ENCODE measurements at places on chromosomes 2 and 18.
A peak's percentile ranks its signal among the peaks of the same experiment; 100 is the strongest.

DNA sequence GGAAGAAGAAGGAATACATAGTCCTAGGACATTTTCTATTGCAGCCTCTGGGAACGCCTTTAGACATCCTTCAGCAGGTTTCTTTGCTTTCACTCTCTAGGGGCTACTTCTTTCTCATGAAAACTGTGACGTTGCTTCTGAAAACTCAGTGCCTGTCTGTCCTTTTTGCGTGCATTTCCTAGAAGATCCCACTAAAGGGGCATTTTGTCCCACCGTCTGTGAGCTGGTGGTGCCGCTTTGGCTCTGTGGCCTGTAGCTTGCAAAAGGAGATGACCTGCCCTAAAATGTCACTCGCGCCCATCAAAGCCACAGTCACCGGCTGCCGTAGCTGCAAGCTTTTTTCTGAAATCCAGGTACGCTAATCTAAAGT, 579 bp downstream of the STAT4 start:
- DNase-seq: no peak
- no peaks in the 10 kb centered on the region for H3K4me1 ChIP-seq
- no peak overlapping the region for H3K27ac ChIP-seq
- H3K36me3 ChIP-seq: no peaks in the 10 kb centered on the region

DNA sequence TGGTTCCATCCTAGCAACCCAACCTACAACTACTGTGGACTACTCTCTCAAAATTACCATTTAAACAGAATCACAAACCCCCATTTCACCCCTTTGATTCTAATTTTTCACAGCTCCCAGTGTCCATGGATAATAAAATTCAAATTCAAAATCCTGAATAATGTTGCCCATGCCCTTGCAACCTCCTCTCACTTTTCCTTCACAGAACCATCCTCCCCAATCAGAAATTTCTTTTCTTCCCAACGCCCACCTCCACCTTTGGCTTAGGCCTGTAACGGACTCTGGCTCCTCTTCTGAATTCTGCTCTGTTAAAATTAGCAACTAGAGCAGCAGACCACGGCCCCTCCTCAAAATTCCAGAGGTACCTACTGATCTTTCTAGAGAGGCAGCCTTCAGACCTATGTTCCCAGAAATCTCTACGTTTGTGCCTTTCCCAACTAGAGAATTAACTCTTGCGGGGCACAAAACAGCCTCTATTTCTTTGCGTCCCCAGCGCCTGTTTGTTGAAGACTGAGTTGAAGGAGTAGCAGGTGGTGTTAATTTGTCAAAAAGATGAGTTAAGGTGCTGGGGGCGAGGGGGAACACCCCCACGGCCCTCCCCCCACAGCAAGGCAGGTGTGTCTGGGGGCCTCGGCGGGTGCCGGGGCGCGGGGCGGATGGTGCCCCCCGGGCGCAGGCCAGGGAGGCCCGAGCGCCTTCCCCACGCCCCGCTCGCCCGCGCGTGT, 428 bp upstream of the MAP3K20 start:
- no peaks in the 10 kb centered on the region for H3K27me3 ChIP-seq
- no peaks in the 10 kb centered on the region for H3K36me3 ChIP-seq
- H3K4me1 ChIP-seq: peaks cover 3% of the 10 kb centered on the region
- H3K27ac ChIP-seq: no peak overlapping the region

- H3K4me1 ChIP-seq: no peaks in the 10 kb centered on the region
- no peak for DNase-seq
- H3K4me3 ChIP-seq: no peak overlapping the region
- H3K27ac ChIP-seq: no peak overlapping the region
- no peaks in the 10 kb centered on the region for H3K27me3 ChIP-seq
Measured at GRCh38 chr2:144086965-144087364, 433.0 kb downstream of the ZEB2 start.

GRCh38 chr2:95042472-95043271, 17.2 kb downstream of the MAL start:
- no peaks in the 10 kb centered on the region for H3K4me1 ChIP-seq
- no peaks in the 10 kb centered on the region for H3K36me3 ChIP-seq
- no peaks in the 10 kb centered on the region for H3K27me3 ChIP-seq
- no peak overlapping the region for H3K27ac ChIP-seq
- H3K4me3 ChIP-seq: no peak overlapping the region
- DNase-seq: no peak

- no peaks in the 10 kb centered on the region for H3K4me1 ChIP-seq
- no peaks in the 10 kb centered on the region for H3K27me3 ChIP-seq
- H3K27ac ChIP-seq: no peak overlapping the region
- peaks cover 7% of the 10 kb centered on the region for H3K36me3 ChIP-seq
- H3K4me3 ChIP-seq: no peak overlapping the region
- no peak for DNase-seq
Measured at GRCh38 chr18:36833120-36833519, 4.2 kb downstream of the KIAA1328 start.

- no peak overlapping the region for H3K4me3 ChIP-seq
- peaks cover 30% of the 10 kb centered on the region for H3K4me1 ChIP-seq
- H3K27ac ChIP-seq: peak overlapping the region; percentile 86
- H3K36me3 ChIP-seq: no peaks in the 10 kb centered on the region
Measured at GRCh38 chr2:85237849-85238565, 89.8 kb downstream of the TGOLN2 start.

GRCh38 chr2:154203206-154203605, 331.5 kb downstream of the GALNT13 start:
- DNase-seq: no peak
- no peaks in the 10 kb centered on the region for H3K27me3 ChIP-seq
- no peaks in the 10 kb centered on the region for H3K4me1 ChIP-seq
- H3K27ac ChIP-seq: no peak overlapping the region

DNA sequence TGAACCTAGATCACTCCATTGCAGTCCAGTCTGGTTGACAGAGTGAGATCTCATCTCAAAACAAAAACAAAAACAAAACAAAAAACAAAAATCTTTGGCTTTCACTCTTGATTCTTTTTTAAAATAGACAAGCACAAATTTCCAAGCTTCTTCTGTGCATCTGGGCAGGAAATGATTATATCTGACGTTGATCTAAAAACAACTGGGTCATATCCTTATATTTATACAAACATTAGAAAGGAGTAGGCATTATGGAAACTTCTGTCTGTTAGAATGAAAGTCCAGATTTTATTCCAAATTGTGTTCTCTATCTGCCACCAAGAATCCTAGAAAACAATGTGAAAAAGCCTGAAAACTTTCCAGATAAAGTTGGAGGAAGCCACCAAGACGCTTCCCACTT, 26.2 kb upstream of the PMAIP1 start:
- no peaks in the 10 kb centered on the region for H3K36me3 ChIP-seq
- no peak for DNase-seq
- no peak overlapping the region for H3K4me3 ChIP-seq

DNA sequence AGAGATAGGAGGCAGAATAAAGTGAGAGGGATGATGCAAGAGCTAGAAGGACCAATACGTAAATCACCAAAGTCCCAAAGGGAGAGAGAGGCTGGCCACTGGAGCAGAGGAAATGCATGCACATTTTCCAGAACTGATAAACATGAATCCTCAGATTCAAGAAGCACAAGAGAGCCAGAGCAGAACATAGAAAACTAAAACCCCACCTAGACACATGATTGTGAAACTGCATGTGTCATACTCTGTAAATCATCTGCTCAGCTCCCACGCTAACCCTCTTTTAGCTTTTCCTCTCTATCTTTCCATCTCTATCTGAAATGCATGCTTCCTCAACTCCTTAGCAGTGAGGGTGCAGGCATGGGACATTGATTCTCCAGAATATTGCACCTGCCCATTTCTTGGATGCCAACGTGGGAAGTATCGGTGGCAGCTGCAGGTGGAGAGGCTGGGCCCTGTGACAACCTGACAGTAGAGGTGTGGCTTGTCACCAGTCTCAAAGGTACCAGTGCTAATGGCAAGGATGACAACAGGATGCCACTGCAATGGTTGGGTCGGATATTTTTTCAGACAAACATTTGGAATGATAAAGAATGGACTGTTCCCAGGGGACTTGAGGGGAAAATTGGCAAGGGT, 89.3 kb upstream of the OTOS start:
- no peak overlapping the region for H3K27ac ChIP-seq
- DNase-seq: no peak
- H3K27me3 ChIP-seq: no peaks in the 10 kb centered on the region
- no peak overlapping the region for H3K4me3 ChIP-seq
- peaks cover 6% of the 10 kb centered on the region for H3K4me1 ChIP-seq

DNA sequence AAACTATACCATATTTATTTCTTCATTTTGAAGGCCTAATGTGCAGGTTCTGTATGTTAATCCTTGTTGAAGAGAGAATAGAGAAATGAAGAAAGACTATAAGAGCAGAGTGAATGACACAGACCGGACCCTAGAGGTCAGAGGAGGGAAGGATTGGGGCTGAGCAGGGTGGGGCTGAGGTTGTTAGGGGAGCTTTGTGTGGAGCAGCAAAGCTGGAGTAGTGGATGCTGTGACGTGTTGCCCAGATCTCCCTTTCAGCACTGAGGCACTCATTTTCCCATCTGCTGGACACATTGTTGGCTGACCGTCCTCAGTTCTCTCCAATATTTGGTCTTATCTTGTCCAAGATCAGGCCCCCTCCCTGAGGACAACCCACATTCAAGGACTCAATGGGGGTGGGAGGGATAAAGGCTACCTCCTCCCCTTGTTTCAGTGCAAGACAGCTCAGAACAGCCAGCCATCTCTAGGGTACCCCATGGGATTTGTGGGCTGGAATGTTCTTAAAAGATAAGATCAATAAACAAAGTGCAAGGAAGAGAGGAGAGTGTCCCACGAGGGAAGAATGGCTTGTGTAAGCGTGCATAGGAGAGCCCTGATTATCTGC, 143.6 kb downstream of the TDRD15 start:
- DNase-seq: no peak
- no peaks in the 10 kb centered on the region for H3K4me1 ChIP-seq
- H3K27ac ChIP-seq: no peak overlapping the region
- H3K4me3 ChIP-seq: no peak overlapping the region
- H3K27me3 ChIP-seq: no peaks in the 10 kb centered on the region
- H3K36me3 ChIP-seq: no peaks in the 10 kb centered on the region

- peaks cover 9% of the 10 kb centered on the region for H3K27me3 ChIP-seq
- no peaks in the 10 kb centered on the region for H3K36me3 ChIP-seq
- peaks cover 5% of the 10 kb centered on the region for H3K4me1 ChIP-seq
- peak within 1 kb of the TSS; percentile 61 for H3K4me3 ChIP-seq
Measured at GRCh38 chr2:6865346-6866274, at the start of gene CMPK2. CMPK2 (minus strand) TSS chr2:6865907; CDS start chr2:6865696, 211 bp downstream.

DNA sequence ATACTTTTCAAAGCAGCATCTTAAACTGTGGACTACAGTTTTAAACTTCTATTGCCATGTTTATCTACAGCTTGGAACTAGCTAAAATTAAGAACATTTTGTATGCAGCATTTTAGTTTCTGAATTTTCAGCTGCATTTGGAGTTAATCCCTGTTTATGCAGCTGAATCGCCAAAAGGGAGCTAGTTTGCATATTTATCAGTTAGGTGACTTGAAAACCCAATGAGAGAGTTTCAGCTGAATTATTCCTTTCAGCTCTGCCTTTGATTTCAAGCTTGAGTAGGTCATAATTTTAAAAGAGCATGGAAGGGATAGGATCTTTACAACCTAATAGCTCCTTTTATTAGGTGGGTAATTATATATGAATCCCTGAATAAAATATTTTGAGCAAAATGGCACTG, 692.6 kb downstream of the MBD2 start:
- no peaks in the 10 kb centered on the region for H3K27me3 ChIP-seq
- no peak overlapping the region for H3K4me3 ChIP-seq
- DNase-seq: no peak
- H3K36me3 ChIP-seq: no peaks in the 10 kb centered on the region
- H3K27ac ChIP-seq: no peak overlapping the region

GRCh38 chr2:80893711-80894110, 589.2 kb upstream of the LRRTM1 start:
- no peak overlapping the region for H3K27ac ChIP-seq
- no peaks in the 10 kb centered on the region for H3K36me3 ChIP-seq

- H3K27me3 ChIP-seq: no peaks in the 10 kb centered on the region
- no peak for DNase-seq
- H3K27ac ChIP-seq: no peak overlapping the region
- H3K4me1 ChIP-seq: no peaks in the 10 kb centered on the region
Measured at GRCh38 chr2:119179991-119180390, 21.4 kb upstream of the C1QL2 start.

GRCh38 chr2:102065675-102066252, 74.0 kb downstream of the IL1R2 start:
- H3K36me3 ChIP-seq: no peaks in the 10 kb centered on the region
- H3K4me1 ChIP-seq: no peaks in the 10 kb centered on the region
- no peaks in the 10 kb centered on the region for H3K27me3 ChIP-seq
- no peak for DNase-seq
- no peak overlapping the region for H3K4me3 ChIP-seq

DNA sequence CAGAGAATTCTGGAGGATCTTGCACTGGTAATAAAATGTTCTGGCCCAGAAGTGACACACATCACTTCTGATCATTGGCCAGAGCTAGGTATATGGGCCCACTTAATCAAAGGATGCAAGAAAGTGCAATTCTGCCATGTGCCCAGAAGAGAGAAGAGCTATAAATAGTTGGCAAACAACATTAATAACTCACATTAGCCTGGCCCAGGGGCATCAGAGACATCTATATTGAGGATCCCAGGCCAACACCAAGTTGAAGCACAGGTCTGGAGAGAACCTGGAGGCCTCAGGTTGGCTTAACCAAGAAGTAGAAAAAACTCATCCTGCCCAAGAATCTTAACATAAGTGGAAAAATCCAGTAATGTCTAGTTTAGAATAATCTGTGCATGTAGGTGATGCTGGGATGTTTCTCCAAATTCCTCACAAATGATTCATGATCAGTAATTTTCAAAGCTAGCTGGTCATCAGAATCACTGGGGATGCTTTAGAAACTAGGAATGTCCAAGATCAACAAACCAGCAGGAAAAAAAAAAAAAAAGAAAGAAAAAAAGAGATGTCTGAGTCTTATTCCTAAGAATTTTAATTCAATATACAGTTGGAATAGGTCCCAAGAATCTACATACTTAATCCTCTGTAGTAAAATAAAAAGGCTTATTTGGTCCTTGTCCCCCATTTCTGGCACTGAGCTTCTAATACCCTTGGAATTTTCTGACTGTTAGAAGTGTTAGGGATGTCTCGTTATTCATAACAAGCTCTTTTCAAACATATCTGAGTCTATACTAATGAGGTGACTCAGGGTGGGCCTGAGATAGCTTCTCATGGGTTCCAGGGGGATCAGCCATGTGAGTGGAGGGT, 35.0 kb upstream of the EVA1A start:
- no peak overlapping the region for H3K27ac ChIP-seq
- DNase-seq: no peak
- no peaks in the 10 kb centered on the region for H3K36me3 ChIP-seq
- H3K27me3 ChIP-seq: no peaks in the 10 kb centered on the region

DNA sequence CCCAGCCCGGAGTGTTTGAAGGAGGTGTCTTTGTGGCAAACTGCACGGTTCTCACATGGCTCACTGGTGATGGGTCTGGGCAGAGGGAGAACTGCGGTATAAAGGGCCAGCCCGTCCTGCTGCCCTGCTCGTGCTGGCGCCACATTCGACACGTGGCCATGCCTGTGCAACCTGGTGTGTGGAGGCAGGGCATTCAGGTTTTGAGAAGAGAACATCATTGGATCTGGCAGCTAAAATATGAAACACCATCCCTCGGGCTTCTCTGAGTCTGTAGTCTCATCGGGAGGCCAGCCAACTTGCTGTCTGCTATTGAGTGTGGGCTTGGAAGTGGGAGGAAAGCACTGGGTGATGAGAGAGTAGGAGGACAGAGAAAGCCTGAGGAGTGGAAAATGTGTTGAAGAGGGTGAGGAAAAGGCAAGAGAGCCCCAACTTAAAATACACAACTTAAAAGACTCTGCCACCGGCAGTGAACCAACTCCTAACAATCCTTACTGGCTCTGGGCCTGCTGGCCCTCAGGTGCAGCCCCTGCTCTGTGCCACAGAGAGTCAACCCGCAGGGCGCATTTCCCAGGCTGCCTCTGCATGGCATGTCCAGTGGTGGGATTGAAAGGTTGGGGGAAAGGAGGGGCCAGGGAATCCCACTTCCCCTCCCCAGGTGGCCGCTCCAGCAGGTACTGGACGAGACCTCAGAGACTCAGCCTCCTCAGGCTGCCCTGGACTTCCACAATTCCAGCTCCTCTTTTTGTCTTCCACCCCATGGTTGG, 112.7 kb upstream of the DLX2 start:
- H3K36me3 ChIP-seq: no peaks in the 10 kb centered on the region
- DNase-seq: no peak
- no peaks in the 10 kb centered on the region for H3K27me3 ChIP-seq

Measured in H1 (cell line).